ENCODE measurements at places on chromosomes 5 and 9.

- no peak for DNase-seq
Measured at GRCh38 chr5:135319458-135319857, 79.6 kb downstream of the MACROH2A1 start.

- DNase-seq = no peak
Measured at GRCh38 chr5:104345222-104346016, 782.8 kb upstream of the NUDT12 start.

DNA sequence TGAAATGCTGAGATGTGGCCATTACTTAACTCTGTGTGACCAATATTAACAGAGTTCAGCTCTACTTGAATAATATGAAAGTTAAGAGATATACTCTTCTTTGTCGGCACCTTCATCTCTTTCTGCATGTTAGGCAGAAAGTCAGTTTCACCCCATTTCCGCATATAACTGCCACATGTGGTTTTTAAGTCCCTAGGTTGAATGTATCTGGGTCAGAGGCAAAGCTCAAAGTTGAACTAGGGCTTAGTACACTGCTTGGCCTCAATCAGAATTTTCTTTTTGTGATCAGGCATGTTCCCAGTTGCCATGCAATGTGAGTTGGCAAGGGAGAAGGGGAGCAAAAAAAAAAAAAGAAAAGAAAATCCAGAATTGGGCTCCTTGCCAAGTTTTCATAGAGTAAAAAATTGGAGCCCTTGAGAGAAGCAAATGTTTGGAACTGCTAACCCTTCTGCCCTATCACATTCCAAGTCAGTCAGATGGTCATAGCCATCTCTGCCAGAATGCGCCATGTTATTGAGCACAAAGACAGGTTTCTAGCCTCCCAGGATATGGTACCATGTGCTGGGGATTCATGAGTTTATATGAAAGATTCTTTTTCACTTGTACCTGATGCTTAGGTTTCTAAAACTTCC is 251.2 kb upstream of the RORB start:
- DNase-seq = no peak

DNA sequence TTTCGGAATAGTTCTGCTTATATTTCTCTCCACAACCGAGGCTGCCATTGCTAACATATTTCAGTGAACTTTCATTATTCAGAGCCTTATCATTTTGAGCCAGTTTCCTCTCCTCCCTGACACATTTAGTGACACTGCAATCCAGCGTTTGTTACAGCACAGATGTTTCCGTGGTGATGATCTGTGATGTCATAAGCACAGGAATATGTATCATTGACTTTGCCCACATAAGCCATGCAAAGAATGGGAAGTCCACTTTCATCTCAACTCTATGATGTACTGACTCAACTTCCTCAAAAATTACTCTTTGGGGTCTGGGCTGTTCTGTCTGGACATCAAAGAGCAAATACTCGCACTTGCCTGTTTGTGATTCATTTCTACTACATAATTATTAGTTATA is 291.8 kb downstream of the EBF1 start:
- no peak for DNase-seq

DNA sequence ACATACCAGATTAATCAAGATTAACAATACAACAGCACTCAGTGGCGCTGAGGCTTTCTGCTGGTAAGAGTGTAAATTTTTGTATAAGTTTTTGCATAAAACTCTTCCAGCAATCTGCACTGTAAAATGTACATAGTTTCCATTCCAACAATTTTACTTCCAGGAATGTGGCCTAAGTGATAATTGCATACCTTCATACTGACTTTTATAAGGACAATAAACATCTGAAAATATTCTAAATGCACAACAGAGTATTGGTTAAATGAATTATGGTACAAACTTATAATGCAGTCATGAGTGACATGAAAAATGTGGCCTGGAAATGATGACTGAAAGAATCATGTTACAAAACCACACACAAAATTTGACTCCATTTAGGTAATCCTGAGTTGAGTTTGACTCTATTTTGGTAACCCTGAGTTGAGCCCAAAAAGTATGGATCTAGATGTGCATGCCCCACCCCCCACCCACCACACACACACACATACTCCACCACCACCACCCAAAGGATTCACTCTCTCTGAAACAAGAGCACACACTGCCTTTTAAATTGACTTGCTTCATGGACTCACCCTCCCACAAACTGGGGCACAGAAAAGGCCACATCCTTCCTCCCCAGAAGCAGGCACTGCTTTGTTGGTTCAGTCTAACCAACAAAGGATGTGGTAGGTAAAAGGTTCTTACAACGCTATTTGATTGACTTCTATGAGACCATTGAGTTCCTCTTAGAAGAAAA is 137.6 kb downstream of the SUSD1 start:
- DNase-seq = no peak

DNA sequence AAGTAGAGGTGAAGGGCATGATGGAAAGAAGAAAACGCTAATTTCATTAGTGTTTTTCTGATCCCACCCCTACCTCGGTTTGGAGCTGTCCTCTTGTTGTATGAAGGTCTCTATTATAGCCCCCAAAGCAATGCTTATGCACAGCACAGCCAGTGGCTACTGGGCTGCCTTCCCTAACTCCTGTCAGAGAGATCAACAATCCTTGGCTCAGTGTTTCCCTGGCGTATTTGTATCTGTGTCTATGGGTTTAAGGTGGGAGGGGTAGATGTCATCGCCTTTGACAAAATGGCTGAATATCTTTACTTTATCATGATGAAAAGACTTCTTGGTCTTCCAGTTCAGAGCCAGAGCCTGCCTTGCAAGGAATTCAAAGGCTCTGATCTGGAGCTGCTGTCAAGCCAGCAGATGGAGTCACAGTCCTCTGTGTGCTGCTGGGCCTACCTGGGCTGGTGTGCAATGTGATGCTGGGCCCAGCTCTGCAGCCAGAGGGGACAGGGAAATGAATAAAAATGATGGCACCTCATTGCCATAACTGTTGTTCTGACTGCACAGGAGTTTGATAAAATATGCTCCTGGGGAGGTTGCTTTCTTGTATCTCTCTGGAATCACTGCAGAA is 20.1 kb upstream of the HSPA9 start:
- DNase-seq = no peak

DNA sequence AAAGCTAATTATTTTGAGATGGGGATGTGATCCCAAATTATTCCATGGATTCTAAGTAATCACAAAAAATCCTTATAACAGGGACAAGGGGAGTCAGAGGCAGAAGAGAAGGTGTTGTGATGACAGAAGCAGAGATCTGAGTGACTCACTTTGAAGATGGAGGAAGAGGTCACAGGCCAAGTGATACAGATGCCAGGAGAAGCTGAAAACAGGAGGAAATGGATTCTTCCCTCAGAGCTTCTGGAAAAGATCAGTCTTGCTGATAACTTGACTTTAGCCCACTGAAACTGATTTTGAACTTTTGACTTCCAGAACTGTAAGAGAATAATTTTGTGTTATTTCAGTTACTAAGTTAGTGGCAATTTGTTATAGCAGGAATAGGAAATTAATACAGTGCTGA is 105.3 kb downstream of the GCNT1 start:
- no peak for DNase-seq

GRCh38 chr5:135876146-135876545 is 19.5 kb downstream of the IL9 start:
- no peak for DNase-seq

DNA sequence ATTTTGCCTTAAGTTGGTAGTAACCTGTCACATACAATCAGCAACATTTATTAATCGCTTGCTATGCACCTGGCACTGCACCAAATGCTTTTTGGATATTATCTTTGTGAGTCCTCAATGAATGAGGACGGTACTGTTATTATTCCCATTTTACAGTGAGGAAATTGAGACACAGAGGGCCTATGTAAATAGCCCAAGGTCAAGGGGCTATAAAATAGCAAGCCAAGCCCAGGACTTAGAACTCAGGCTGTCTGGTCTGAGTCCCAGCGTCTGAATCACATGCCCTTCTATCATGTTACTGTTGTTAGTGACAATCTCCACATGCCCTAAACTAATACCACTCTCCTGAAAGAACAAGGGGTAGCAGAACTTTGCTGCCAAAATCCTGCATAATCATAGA is 60.0 kb downstream of the ERAP1 start:
- DNase-seq = no peak

GRCh38 chr9:117681888-117682287 is 22.3 kb upstream of the TLR4 start:
- DNase-seq = no peak
